ENCODE measurements at places on chromosomes 7 and 10.
A peak's percentile ranks its signal among the peaks of the same experiment; 100 is the strongest.

GRCh38 chr10:96764425-96765060, 44.2 kb upstream of the PIK3AP1 start:
- no peak for DNase-seq

- no peak for DNase-seq
Measured at GRCh38 chr7:69640216-69640615, 41.9 kb downstream of the AUTS2 start.

DNA sequence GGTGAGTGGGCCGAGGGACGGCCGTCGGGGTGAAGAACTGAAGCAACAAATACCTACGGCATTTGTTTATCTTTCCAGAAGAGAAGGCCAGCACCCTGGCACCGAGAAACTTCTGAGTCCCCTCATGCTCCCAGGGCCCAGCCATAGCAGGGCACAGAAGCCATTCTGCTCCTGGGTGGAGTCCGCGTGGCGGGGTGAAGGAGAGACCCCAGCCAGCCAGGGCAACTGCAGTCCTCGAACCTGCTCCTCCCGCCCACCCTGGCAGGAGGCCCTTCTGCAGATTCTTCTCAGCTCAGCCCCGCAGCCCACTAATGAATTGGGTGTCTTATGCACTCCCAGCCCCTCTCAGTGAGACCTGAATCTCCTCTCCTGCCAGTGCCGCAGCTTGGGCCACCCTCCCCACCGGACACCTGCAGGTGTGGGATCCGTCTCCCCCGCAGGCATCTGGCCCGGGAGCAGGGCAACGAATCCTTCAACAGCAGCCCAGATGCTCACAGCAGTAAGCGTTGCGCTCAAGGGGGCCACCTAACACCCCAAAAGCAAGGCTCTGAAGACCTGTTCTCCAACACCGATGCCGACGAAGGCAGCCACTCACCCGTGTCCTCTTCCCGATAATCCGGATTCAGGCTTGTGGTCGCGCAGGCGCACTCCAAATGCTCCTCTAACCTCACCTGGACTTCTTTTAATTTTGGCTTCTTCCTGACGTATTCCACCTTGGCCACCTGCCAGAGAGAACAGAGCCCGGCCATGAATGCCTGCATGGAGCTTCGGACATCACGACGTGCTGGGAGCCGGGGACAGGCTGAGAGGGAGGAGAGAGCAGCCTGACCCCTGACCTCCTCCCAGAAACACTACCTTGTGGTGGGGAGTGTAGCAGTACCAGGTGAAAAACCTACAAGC, 18.9 kb downstream of the PDGFA start:
- DNase-seq, result no peak

DNA sequence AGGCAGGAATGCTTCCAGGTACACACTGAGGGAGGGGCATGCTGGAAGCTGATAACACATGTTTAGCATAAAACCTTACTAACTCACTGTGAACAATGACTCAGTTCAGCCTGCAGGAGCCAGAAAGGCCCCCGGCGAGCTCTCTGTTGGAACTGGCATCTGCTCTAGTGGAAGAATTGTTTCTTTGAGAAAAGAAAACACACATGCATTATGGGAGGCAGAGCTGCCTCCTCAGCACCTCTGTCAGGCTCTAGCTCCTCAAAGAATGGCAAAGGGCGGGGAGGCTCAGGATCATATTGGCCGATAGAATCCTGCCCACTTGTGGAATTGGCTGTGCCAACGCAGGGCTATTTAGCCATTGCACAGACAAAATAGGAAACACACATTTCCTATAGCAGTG, 338.3 kb downstream of the CXCL12 start:
- no peak for DNase-seq

DNA sequence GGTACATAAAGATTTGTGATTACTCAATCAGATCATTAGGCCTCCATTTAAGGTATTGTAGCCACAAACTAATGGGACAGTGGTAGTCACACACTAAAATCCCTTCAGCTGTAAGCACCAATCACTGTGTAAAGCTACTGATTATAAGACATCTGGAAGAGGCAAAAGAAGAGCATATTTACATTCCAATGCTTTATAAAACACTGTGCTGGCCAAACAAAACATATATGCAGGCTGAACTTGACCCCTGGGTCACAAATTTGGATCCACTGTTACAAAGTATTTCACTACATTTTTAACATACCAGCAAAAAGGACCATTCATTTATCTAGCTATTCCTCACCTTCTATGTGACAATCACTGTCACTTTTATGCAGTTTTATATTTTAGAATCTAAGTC, 41.4 kb upstream of the ANLN start:
- DNase-seq, result no peak

- DNase-seq, result no peak
Measured at GRCh38 chr10:12469345-12469744, 120.0 kb downstream of the CAMK1D start.

- no peak for DNase-seq
Measured at GRCh38 chr10:63166742-63167258, 33.7 kb downstream of the NRBF2 start.

DNA sequence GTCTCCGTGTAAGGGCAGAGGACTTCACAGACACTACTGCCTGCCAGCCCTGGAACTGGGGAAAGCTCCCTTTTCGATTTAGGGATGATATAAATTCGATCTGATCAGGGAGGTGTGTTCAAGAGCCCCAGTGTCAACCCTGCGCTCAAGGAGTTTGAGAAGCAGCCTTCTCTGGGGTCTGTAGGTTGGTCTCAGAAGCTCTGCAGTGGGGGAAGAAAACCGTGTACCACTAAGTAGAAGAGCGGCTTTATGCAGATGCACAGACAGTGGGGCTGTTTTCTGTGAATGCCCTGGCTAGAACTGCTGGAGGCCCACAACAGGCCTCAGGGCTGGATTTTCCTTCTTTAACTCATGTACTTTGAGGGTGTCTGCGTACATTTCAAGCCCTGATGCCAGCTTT, 6.3 kb upstream of the TBX20 start:
- DNase-seq, result no peak

- DNase-seq, result no peak
Measured at GRCh38 chr7:68720697-68721096, 877.6 kb upstream of the AUTS2 start.

DNA sequence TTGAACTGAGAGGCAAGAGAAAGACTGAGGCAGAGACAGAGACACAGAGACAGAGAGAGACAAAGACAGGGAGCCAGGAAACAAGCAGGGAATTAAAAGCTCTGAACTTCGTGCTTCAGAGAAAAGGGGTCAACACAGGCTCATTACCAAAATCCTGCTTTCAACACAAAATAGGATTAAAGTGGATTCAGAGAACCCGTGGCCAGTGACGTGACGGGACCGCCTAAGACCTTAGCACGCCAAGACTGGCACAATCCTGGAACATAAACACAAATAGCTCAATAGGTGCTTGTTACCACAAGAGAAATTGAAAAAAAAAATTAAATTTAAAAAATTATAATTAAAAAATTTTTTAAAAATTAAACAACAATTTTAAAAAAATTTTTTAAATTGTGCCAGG, 21.5 kb downstream of the ASB13 start:
- DNase-seq, result no peak

GRCh38 chr10:96509017-96509641, 4.6 kb downstream of the TLL2 start:
- DNase-seq, result no peak

GRCh38 chr10:12130237-12130872, 878 bp downstream of the SEC61A2 start:
- DNase-seq, result peak; percentile 33

- no peak for DNase-seq
Measured at GRCh38 chr10:124572751-124573150, 111.1 kb downstream of the LHPP start.

DNA sequence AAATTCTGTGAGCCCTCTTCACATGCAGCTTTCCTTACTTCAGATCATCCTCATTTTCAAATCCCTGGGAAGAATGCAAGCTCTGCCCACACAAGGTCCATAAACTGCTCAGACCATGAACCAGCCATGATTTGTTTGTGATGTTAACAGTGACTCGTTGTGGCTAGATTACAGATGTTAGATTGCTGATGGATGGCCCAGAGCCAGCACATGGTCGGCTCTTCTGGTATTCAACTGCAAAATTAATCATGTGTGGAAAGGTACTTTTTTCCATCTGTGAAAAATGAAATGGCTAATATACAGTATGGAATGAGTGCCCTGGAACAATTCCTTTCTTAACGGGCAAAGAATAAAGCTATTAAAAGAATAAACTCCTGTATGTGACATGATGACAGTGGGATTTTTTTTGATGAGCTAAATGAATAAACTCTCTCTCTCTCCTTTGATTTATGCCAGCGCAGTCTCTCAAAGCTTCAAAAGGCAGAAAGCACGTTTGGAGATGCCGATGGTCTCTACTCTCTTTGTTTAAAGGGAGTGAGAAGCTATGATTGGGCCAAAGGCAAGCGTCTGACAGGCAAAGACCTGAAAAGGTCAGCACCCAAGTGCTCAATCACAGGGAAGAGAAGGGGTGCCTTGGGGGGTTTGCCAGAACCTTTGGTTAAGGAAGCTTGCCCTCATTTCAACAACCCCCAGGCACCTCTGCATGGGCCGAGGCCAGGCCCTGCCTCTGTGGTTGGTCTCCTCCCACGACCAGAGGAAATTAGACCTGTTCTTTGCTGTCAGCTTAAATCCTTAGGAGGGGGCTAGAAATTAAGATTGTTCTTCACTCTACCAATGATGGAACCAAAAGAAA, 444.0 kb upstream of the NFE2L3 start:
- no peak for DNase-seq

- no peak for DNase-seq
Measured at GRCh38 chr7:73567846-73568685, 10.3 kb downstream of the TBL2 start.

GRCh38 chr10:48526011-48526821, 78.7 kb downstream of the ARHGAP22 start:
- no peak for DNase-seq

DNA sequence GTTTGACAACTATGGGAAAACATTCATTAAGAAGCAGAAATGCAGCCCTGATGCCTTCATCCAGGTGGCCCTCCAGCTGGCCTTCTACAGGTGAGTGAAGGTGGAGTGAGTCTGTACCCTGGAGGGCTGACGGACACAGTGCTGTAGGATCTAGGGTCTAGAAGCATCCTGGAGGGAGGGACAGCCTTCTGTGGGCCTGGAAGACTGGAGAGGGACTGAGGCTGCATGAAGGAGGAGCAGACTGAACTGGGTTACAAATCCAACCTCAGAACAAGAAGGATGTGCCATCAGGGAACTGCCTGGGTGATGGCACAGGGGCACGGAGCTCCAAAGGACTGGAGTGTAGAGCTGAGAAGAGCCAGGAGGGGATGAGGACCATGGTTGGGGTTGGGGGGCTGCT, 27.5 kb upstream of the C10orf53 start:
- no peak for DNase-seq

DNA sequence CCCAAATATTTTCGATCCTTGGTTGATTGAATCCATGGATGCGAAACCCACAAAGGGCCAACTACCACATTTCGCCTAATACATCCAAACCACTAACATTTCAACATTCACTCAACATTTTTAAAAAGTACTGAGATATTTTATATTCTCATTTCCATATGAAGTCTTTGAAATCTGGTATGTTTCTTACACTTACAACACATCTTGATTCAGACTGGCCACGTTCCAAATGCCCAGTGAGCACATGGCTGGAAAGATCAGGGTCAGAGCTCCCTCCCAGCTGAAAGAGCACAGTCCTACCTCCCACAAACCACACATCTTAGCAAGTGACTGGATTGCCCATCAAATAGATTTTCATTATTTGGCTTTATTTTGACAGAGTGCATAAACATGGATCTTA, 18.9 kb downstream of the NCAPG2 start:
- no peak for DNase-seq

DNA sequence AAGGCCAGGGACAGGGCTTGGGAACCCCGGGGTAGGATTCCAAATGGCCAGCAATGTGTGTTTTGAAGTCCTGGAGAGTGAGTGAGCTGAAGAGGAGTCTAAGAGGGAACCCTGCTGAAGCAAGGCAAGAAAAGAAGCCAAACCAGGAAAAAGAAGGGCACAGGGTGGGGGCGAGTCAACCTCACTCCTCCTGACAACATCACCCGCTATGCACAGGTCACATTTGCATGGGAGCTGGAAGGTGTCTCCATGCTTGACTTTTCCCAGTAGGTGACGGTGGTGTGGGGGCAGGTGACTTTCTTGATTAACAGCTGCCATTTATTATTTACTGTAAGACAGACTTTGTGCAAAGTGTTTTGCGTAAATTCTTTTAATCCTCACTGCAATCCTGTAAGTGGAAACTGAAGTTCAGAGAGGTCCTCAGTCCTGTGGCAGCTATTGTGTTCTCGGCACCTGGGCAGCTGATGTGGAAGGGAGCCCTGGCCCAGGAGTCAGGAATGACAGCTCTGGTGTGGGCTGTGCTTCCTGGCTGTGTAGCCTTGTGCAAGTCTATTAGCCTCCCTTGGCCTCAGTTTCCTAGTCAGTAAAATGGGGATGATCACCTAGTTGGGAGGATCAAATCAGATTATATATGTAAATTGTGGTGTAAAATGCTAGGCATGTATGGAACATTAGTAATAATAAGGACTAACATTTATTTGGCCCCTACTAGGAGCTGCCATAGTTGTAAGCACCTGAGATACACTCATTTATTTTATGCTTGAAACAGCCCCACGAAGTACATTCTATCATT, 90.9 kb downstream of the SH3PXD2A start:
- no peak for DNase-seq

GRCh38 chr7:25752967-25753791, 398.8 kb upstream of the NFE2L3 start:
- DNase-seq, result no peak

All from stimulated activated CD4-positive, alpha-beta T cell treated with anti-CD3 and anti-CD28 coated beads, Interleukin-2, amount 100 ng/mL, for 24 hours (primary cell).